ENCODE measurements at places on chromosomes 4 and X.

- DNase-seq: no peak
Observed at GRCh38 chr4:2078584-2078983, 19.5 kb downstream of the NAT8L start.

GRCh38 chr4:187108845-187109244, 385.2 kb upstream of the FAT1 start:
- DNase-seq: no peak

GRCh38 chr4:164524789-164525188, 229.1 kb upstream of the SMIM31 start:
- no peak for DNase-seq

GRCh38 chr4:98505992-98506391, 152.4 kb downstream of the TSPAN5 start:
- no peak for DNase-seq

- no peak for DNase-seq
Observed at GRCh38 chrX:56309881-56310280, 77.7 kb downstream of the KLF8 start.
